Testis (tissue), 5 donors: ENCODE measurements at places on chromosomes 11 and 22.

- DNase-seq = no peak
These were observed 2.8 kb downstream of the PDE2A start for GRCh38 chr11:72671152-72672099.

- DNase-seq = no peak
These were observed 507.6 kb downstream of the MIAT start for GRCh38 chr22:27164781-27165503.

- no peak for DNase-seq
These were observed 25.0 kb upstream of the NTM start for GRCh38 chr11:131345406-131345805.

DNA sequence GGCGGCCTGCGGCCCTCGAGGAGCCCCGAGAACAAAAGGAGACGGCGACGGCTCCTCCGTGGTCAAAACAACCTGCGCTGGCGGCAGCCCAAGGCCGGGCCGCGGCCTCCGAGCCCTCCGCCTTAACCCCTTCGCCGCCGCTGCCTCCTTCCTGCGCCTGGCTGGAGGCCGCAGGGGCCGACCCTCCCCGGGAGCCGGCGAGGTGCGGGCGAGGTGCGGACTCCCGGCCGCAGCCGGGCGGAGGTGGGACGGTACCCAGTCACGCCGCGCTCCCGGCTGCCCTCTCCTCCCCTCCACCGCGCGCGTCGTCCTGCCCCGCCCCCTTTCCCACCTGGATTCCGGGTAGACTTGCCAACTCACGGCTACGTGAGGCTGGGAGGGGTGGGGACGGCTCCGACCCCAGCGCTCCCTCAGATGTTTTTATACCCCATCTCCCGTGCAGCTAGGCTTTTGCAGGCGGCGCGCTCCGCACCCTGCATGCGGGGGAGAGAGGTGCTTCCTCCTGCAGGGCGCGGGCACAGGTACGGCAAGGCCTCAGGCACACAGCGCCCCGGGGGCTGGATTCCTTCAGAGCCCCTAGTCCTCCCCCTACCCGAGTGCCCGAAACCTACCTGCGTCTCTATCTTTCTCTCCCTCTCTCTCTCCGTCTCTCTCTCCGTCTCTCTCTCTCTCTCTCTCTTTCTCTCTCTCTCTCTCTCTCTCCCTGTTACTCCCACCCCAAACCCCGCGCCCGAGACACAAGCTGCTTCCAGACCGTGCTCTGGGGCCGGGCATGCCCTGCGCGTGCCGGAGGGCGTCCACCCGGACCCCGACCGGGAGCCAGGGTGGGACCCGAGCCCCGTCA, 2.0 kb downstream of the PDGFB start:
- DNase-seq = no peak

GRCh38 chr11:132528181-132528580, 1004.1 kb downstream of the OPCML start:
- DNase-seq = no peak

DNA sequence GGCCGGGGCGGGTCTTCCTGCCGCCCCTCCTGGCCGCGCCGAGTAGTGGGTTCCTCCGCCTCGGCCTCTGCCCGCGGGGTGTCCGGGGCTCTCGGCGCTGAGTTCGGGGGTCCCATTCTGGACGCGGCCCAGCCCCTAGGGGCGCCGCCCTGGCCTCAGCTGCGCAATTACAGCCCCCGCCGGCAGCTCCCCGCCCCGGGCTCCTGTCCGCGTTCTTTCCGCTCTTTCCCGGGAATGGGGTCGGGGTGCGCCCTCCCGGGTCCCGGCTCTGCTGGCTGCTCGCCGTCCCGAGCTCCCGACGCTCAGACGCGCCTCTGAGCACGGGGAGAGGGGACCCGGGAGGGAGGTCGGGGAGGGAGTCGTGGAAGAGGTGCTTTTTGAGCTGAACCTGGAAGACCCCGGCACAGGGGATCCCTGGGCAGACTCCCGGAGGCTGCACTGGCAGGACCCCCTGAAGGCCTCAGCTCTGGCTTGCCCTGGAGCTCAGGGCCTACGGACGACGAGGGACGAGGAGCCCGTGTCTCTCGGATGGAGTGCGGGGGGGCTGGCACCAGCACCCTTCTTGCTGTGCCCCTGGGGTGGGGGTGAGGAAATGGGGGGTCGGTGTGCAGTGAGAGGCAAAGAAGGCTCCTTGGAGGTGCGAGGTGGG, 558 bp downstream of the TSPAN4 start:
- DNase-seq = no peak

- DNase-seq = no peak
These were observed 2.2 kb downstream of the PHLDB1 start for GRCh38 chr11:118609380-118610224.

DNA sequence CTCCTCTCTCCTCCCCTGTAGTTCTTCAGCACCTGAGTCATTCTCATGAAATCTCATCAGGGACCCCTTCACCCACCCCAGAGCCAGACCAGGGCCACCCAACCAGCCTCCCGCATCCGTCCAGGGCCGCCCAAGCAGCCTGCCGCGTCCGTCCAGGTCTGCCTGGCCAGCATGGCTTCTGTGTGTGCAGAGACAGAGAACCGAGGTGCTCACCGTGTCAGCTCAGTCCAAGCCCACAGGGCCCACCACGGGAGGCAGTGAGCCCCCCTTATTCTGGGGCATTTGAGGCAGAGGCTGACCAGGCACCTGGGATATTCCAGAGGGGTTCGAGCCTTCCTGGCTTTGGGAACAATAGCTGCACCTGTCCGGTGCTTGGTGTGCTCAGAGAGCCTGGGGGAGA, 1117.3 kb downstream of the BRD1 start:
- DNase-seq = no peak

DNA sequence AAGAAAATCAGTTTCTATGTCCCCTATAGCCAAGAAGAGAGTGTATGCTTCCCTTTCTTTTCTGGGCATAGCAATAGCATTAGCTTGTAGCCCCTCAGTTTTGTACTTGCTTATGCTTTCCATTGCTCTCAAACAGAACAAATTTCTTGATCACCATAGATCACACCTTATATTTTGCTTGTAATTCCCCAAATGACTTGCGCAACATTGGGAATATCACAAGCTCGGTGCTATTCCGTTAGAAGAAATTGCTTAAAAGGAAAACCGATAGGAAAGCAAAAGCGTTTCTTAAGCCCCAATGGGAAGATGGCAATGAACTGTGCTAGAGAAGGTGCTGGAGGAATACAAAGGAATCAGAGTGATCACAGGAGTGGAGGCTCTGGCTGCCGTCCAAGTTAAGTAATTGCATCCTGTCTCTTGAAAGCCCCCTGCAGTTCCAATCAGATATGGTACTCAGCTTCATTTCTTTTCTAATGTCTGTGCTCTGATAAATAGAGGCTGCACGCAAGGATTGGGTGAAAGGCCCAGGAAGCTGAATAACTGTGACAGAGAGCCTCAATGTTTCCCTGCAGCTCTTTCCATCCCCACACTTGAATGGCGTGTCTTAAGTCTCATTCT, 182.1 kb upstream of the KIRREL3 start:
- DNase-seq = no peak

DNA sequence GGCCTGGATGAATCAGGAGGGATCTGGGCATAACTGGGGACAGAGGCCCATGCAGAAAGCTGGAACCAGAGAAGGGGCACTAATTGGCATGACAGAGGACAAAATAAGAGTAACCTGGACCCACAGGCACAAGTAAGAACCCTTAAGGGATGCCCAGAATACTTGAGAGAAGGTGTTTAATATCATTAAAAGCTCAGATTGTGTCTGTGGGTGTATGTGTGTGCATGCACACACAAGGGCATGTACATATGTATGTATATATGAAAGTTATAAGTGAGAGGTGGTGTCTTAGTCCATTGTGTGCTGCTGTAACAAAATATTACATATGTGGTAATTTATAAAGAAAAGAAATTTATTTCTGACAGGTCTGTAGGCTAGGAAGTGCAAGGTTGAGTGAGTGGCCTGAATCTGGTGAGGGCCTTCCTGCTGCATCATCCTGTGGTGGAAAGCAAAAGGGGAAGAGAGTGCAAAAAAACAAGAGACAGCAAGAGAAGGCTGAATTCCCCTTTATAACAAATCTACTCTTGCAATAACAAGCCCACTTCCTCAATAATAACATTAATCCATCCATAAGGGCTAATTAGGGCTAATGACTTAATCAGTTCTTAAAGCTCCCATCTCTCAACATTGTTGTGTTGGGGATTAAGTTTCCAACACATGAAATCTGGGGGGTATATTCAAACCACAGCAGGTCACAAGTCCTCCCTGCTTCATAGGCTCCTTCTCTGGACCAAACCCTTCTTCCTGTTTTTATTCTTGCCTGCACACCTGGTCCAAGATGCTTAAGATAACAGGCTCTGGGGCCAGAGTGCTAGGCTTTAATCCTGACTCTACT, 68.3 kb upstream of the POU2AF2 start:
- DNase-seq = no peak

DNA sequence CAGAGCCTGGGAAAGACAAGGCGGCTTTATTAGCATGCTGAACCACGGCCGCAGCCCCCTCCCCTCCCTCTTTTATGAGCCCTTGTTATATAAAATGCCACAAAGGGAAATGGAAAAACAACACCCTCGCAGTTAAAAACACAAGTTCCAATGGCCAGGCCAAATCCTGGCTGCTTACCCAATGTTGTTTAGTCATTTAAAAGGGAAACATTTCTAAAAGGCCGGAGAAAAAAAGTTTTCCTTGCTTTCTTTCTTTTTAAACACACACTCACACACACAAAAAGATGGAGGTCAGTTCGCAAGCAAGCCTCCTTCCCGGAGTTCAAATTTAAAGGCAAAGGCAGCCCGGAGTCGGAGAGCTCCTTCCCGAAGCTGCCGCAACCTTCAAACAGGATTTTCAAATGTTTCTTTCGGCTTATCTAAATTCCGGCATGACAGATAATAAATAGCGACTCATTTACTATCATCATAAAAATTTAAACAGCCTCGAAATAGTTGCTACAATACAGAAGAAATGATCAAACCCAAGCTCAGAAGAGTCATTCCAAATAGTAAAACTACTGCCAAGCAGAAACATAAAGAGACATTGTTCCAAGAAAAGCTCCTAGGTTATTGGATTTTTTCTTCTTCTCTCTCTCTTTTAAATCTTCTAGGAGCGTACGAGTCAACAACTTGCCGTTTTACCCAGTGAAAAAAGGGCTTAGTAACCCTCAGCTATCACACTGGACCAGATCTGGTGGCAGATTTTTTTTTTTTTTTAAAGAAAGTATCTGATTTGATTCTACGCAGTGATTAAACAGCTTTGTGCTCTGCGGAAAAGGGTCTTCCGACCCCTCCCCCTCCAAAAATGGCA, 3.5 kb downstream of the PHF21B start:
- DNase-seq = peak; percentile 63

DNA sequence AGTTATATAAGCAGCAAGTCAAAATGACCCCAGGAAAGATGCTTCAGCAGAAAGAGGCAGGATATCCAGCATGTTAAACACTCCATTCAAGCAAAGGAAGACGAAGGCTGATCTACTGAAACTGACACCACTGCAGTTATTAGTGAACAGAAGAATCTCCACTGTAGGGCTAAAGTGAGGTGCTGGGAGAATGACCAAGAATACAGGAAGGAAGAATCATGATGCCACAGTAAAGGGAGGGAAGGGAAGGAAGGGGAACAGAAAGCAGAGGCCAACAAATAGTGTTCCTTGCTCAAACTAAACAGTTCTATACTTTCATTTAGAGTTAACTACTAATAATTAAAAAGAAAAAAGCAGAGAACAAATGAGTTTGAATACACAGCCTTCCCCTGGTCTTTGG, 92.5 kb downstream of the SIK3 start:
- no peak for DNase-seq

DNA sequence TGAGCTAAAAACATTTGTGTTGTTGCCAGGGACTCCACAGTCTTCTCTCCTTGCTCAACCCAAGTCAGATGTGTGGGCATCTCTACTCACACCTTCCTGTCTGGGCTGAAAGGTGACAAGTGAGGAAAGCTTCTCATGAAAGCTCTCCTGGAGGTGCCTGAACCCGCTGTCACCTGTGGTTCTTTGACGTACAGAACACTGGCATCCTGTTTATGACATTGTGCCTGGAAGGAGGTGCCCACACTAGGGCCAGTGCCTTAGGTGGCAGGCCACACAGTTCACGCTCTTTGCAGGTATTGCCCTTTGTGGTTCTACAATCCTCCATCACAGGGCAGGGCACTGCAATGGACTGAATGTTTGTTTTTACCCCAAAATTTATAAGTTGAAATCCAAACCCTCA, 108.5 kb downstream of the CD44 start:
- no peak for DNase-seq

- no peak for DNase-seq
These were observed 30.4 kb downstream of the CYP2R1 start for GRCh38 chr11:14861680-14862079.

DNA sequence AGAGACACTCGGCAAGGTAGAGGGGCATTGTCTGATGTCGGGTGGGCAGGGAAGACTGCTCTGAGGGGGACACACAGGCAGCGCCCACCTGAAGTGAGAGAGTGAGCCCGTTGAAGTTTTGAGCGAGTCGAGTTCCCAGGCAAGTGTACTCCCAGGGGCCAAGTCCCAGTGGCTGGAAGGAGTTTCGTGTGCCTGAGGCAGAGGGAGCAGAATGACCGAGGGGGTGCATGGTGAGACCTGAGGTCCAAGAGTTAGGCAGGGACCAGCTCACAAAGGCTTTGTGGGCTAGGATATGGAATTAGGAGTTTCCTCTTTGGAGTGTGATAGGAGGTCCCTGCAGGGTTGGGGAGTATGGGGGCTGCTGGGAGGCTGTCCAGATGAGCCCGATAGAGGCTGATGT, 6.2 kb downstream of the SCN2B start:
- no peak for DNase-seq

GRCh38 chr11:134330611-134331353, 1.0 kb upstream of the GLB1L2 start:
- no peak for DNase-seq

GRCh38 chr22:37607935-37608476, 628 bp upstream of the GGA1 start:
- no peak for DNase-seq

- no peak for DNase-seq
These were observed 497.4 kb downstream of the OPCML start for GRCh38 chr11:133034929-133035328.

- no peak for DNase-seq
These were observed 192.7 kb downstream of the OPCML start for GRCh38 chr11:133339495-133340140.

DNA sequence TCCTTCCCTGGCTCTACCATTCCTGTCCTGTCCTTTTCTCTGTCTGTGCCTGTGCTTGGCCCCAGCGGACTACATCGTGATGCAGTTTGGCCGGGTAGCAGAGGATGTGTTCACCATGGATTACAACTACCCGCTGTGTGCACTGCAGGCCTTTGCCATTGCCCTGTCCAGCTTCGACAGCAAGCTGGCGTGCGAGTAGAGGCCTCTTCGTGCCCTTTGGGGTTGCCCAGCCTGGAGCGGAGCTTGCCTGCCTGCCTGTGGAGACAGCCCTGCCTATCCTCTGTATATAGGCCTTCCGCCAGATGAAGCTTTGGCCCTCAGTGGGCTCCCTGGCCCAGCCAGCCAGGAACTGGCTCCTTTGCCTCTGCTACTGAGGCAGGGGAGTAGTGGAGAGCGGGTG, 20.4 kb downstream of the TUB start:
- DNase-seq = no peak

DNA sequence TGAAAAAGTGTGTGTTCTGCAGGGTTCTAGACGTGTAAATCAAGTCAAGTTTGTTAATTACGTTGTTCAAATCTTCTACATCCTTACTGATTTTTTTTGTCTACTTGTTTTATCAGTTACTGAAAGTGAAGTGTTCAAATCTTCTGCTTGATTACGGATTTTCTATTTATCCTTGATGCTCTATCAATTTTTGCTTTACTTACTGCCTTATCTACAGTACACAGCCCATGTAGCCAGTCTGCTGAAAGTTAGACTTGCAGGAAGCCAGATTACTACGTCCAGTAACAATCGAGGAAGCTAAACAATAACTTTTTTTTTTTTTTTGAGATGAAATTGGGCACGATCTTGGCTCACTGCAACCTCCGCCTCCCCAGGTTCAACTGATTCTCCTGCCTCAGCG, 15.6 kb upstream of the C11orf24 start:
- no peak for DNase-seq

GRCh38 chr11:130609121-130610035, 160.9 kb downstream of the ADAMTS15 start:
- DNase-seq = peak; percentile 91
